Myocyte (in vitro differentiated cells): ENCODE measurements at places on chromosomes 5 and 9. TPM values are rescaled to one million over a fixed set of nuclear protein-coding genes. Genes with fewer than 3 reads are reported as not detected.

Gene SLC36A2
- total RNA-seq: not detected in 2 replicates

Gene TMC1
- total RNA-seq: 0.40 TPM in 1 of 2 replicates, not detected in the other

Gene ARL14EPL
- total RNA-seq: 0.35 and 0.47 TPM in 2 replicates

DNA sequence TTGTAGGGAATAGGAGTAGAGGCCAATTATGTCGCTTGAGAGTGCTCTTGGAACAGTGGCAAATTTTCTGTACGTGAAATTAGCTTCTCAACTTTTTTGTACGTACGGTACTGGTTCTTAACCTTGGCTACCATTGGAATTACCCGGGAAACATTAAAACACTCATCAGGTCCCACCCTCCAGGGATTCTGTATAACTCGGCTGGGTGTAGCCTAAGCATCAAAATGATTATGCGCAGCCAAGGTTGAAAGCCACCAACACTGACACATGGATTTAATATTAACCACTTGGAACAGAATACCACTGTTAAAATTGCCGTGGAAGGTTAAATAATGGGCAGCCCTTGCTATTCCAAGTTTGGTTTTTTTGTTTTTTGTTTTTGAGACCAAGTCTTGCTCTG, 17.4 kb downstream of the DNAJA1 start:
- no peak for DNase-seq

- DNase-seq: no peak
Measured at GRCh38 chr5:133839721-133840120, 128.7 kb downstream of the C5orf15 start.

DNA sequence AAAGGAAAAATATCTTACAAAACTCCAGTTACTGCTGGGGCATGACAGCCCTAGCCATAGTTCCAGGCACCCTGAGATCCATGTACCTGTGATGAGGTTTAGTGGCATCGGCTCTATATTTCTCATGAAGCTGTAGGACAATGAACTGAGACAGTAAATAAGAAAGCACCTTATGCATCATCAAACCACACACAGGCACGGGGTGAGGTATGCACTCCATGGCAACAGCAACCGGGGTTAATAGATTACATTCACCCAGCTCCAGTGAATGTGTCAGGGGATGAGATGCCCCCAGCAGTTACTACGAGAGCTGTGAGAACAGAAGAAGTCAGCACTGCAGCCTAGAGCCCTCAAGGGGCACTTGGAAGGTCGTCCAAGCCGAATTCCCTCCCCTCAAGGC, 162.0 kb upstream of the S1PR3 start:
- DNase-seq: no peak

DNA sequence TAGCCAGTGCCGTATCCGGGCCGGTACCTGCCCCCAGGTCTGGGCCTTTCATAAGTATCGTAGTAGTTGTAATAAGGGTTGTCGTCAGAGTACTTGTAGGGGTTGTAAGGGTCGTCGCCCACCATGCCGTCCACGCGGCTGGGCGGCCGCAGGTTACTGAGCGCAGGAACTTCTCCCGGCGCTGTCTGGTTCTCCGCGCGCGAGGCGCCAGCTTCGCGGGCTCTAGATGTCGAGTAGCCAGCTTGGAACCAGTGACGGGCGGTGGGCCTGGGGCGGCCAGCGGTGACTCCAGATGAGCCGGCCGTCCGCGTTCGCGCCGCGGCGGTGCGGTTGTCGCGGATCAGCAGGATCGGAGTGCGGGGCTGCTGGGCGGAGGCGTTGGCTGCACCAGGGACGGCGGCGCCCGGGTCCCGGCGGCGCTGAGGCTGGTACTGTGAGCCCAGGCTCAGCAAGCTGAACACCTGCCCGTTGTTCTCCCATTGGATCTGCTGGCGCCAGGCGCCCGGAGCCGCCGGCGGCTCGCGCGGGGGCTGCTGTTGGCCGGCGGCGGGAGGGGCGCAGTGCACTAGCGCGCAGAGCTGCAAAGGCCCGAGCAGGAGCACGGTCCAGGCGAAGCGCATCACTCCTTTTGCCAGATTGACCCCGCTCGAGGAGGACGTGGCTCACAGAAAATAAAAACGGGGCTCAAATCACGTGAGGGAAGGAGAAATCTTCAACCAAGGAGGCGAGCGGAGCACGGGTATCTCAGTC, 518 bp downstream of the LOX start:
- peak; percentile 48 for DNase-seq

DNA sequence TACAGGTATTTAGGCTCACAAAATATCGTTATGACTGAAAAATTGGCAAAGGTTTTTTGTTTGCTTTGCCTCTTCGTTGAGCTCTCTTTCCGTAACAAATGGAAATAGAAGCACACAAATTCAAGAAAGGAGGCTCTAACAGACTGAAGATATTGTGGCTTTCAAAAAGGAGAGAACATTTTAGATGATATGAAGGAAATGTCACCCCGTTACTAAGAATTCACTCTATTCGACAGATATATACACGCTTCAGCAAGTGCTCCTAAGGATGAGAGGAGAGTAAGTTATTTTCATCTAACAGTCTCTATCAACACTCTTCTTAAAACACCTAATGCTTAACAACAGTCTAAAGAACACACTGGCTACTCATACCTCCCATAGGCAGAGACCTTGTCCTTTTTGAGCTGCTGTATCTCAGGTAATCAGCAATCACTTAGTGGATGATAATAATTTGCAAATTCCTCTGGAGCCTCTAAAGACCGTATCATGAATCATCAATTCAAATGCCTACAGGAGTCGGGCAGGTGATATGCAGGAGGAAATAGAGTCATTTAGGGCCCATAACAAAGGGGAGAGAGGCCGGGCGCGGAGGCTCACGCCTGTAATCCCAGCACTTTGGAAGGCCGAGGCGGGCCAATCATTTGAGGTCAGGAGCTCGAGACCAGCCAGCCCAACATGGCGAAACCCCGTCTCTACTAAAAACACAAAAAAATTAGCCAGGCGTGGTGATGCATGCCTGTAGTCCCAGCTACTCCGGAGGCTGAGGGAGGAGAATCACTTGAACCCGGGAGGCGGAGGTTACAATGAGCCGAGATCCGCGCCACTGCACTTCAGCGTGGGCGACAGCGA, 1.4 kb upstream of the HSDL2 start:
- peak; percentile 9 for DNase-seq

- no peak for DNase-seq
Measured at GRCh38 chr9:131148966-131149687, 23.7 kb downstream of the NUP214 start.
